ENCODE measurements at places on chromosomes 1 and 21.
A peak's percentile ranks its signal among the peaks of the same experiment; 100 is the strongest.

GRCh38 chr1:43853161-43853921 lies 80.3 kb upstream of the ARTN start:
- no peak for DNase-seq

GRCh38 chr1:24418898-24419628 lies 3.5 kb downstream of the NIPAL3 start:
- peak; percentile 79 for DNase-seq

DNA sequence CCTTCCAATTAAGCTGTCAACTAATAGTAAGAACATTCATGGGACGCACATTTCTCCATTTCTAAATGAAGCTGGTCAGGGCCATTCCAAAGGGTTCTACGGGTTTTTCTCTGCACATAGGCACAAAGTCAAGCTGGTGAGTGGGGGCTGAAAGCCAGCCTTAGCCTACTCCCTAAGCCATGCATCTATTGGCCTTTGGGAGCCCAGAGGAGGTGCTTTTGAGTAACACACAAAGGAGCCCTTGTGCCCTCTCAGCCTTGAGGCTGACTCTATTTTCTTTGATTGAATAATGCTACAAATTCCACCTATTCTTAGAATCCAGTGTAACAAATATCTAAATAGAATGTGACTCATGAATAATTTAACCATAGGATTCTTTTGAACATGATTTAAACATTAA lies 73.6 kb downstream of the RGS13 start:
- no peak for DNase-seq

DNA sequence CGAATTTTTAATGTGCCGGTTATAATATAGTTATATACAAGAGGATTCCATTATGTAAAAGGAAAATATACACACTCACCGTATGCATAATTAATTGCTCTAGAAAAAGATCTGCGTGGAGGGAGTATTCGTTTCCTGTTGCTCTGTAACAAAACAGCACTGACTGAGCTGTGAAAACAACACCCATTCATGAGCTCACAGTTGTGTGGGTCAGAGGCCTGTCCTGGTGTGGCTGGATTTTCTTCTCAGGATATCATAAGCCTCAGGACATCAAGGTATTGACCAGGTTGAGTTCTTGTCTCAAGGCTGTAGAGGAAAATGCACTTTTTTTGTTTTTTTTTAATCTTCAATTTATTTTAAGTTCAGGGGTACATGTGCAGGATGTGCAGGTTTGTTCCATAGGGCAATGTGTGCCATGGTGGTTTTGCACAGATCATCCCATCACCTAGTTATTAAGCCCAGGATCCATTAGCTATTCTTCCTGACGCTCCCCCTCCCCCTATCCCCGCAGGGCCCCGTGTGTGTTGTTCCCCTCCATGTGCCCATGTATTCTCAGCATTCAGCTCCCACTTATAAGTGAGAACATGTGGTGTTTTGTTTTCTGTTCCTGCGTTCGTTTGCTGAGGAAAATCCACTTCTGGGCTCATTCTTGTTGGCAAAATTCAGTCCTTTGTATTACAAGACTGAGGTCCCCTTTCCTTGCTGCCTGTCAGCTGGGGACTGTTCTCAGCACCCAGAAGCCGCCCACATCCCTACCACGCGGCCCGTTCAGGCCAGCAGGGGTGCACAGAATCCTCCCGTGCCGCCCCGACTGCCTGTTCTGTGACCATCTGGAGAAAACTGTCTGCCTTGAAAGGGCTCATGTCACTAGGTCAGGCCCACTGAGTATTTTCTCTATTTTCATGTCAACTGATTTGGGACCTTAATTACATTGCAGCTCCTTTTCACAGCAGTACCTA lies 87.4 kb upstream of the ERRFI1 start:
- no peak for DNase-seq

DNA sequence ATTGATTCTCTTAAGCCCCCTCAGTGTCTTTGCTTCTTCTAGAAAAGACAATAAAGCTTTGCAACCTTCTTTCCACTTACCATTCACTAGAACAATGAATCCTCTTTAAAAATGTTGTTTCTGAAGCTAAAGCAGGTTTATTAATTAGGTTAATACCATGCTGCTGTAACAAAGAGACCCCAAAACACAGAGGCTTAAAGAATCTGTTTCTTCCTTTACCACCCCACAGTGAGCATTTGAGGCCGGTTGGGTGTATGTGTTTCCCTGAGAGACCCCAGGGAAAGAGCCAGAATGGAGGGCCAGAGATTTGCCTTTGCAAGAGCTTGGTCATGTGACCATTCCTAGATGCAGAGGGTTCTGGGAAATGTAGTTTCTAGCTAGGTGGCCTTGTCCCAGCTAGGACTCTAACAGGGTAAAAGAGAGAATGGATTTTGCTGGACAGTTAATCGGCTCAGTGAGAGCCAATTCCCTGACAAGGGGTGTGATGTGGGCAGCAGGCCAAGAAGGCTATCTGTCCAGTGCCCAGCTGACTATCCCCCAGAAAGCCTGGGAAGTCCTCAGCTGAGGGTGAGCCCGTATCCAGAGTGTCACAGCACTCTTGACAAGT lies 191.8 kb upstream of the TMEM51 start:
- DNase-seq, result no peak

GRCh38 chr1:229769006-229769405 lies 143.0 kb downstream of the URB2 start:
- no peak for DNase-seq

DNA sequence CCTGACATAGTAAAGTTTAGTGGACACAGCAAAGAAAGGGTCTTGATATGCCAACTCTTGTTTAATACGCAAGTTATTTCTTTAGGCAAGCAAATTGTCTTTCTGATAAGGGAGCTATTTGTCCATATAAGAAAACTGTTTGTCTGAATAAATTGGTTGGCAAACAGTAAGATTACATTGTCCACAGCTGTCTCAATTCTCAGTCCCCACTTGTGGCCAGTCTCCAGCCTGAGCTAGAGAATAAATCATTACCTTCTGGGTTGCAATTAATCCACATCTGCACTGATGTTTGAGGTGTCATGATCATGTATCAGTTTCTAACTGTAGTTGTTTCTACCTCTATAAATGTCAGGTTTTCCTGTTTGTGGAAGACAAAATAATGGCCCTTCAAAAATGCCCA lies 60.0 kb upstream of the TNR start:
- no peak for DNase-seq

DNA sequence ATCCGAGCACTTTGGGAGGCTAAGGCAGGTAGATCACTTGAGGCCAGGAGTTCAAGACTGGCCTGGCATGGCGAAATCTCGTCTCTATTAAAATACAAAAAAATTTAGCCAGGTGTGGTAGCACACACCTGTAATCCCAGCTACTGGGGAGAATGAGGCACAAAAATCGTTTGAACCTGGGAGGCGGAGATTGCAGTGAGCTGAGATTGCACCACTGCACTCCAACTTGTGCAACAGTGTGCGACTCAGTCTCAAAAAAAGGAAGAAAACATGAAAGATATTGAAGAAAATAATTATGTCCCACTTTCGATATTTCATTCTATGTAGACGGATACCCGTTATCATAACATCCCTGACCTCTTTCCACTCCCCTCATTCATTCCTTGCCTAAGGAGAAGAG lies 19.2 kb downstream of the TUT4 start:
- DNase-seq, result no peak

DNA sequence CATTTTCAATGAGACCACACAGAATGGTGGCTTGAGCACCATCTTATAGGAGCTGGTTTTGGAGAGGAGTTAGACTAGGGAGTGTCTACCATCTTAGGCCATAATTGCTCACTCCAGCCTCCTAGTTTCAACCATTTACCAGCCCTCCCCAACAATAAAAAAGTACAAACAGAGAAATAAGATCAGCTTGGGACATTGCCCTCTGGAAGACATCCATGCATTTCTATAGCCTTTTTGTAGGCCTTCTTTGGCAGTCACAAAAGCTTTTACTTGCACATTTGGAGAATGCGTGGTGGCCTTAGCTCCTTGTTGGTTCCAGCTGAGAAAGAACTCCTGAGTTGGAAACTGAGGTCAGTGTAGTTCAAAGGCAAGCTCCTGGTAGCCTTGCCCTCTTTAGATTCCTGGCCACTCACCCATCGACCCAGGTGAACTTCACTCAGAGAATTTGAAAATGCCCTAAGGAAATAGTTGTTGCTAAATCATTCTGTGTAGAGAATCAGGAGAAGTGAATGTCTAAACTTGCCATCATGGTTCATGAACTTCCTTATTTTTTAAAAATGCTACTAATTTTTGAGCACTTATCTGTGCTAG lies 301.7 kb upstream of the PROX1 start:
- DNase-seq, result no peak

DNA sequence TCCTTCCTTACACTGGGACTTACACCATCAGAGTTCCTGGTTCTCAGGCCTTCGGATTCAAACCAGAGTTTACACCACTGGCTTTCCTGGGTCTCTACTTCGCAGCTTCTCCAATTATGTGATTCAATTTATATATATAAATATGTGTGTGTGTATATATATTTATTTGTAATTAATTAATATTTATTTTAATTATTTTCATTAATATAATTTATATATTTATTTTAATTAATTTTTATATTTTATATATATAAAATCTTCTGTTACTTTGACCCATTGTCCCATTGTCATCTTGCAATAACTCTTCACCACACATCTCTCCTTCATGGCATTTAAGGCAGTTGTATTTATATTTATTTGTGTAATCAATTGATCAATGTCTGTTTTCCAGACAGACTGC lies 28.4 kb upstream of the ST6GALNAC3 start:
- DNase-seq, result no peak

DNA sequence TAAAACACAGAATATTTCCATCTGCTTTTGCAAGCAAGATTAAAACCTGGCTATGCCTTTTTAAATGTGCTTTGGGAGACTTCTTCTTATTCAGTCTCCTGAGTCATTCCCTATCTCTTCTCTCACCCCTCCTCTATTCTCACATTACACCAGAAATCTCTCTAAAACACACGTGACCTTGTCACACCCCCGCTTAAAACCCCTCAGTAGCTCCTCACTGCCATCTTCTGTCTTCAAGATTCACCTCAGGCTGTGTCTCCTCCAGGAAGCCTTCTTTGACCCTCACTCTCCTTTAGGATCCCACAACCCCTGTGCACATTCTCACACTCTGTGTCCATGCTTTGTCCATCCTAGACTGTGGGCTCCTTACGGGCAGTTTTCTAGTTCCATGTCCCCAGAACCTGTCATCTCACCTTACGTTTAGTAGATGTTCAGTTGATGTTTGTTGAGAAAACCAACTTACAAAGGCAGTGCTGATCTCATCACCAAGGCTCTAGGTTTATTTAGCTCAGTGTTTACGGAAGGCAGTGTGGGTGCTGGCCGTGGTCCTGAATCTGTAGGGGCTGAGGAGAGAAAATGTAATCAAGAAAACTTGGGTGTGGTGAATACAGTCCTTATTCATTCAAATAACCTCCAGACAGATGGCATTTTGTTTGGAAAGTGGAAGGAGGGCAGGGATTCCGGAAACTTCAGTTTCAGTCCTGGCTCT lies 143.5 kb downstream of the DMRTA2 start:
- peak; percentile 89 for DNase-seq

- no peak for DNase-seq
These were observed 57.1 kb upstream of the DYNLT5 start for GRCh38 chr1:66695116-66695515.

GRCh38 chr1:175536369-175536768 lies 207.0 kb downstream of the TNR start:
- no peak for DNase-seq

All from kidney (tissue), 22 donors.